ENCODE measurements at places on chromosomes 5 and 9.
A peak's percentile ranks its signal among the peaks of the same experiment; 100 is the strongest.

- DNase-seq: no peak
Measured at GRCh38 chr5:2126512-2126911, 243.8 kb upstream of the IRX4 start.

DNA sequence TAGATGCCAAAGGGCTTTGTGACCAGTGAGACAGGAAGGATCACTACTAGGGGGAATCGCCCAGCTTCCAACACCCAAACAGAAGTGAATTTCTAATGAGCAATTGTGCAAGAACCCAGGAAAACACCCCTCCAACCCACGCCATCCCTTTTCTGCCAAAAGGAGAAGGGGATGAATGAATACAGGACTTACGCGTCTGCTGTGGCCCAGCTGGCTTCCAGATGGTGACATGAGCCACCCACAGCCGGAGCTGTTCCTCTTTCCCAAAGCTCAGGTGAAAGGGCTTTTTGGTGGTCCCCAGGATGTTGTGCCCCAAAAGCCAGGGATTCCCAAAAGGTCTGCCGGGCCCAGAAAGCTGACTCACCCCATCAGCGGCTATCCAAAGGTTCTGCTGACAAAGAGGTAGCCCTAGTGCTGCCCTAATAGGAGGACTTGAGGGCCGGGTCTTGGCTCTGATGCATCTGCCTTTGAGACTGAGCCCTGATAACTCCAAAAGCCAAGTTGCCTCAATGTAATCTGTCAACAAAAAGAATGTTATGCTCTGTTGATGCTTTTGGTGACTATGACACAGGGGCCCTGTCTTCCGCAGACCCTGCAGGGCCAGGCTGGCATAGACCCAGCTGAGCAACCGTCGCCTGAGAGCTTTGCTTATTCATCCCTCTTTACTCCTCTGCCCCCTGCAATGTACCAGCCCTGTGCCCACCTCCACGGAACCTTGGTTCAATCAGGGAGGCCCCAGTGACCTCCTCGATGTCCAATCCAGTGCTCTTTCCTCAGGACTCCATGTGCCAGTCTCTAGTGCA, 14.5 kb downstream of the GSN start:
- DNase-seq: no peak

GRCh38 chr5:16579142-16579847, 37.5 kb downstream of the RETREG1 start:
- no peak for DNase-seq

GRCh38 chr5:58246461-58246944, 213.4 kb downstream of the PLK2 start:
- DNase-seq: no peak

- no peak for DNase-seq
Measured at GRCh38 chr5:150377964-150378694, 20.6 kb downstream of the TCOF1 start.

DNA sequence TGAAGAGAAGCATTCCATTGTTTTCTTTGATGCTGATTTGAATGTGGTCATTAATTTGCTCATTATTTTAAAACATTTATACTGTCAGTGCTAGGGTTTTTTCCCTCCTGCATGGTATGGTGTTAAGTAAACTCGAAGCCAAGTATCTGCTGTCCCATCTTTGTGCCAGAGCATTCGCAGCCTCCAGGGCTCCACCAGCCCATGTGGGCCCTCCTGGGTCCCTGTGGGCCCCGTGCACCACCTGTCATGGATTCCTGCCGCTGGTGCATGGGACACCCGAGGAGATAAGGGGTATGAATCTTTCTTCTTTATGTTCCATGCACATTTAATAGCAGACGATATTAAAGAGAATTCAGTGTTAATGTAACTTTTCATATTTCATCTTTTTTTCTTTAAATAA, 95.1 kb downstream of the TRIO start:
- no peak for DNase-seq

DNA sequence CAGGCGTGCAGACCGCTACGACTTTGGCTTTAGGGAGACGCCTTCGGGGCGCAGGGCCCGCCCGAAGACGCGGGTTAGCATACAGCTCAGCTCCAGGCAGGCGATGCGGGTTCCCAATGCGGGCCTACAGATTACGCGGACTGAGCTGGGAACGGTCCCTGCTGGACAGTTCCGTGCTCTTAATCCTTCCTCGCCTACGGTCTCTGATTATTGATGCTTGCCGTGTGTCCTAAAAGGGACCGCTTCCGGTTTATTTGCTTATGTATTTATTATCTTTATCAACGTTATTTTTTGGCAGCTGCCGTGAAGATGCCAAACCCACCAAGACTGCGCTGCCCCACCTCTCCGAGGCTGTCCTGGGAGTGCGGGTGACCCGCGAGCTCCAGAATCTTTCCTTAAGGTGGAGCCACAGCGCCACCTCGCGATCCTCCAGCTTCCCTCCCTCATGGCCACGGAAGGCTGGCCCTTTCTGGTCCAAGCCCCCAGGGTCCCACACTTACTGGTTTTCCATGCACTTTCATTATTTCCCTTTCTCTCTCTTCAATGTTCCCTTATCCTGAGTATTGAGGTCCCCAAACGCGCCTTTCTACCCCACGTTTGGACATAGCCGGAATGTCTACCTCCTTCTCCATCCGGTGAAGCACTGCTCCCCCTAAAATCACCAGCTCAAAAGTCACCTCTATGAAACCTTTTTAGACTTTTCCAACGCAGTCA, 7.0 kb upstream of the EBF1 start:
- peak; percentile 57 for DNase-seq

DNA sequence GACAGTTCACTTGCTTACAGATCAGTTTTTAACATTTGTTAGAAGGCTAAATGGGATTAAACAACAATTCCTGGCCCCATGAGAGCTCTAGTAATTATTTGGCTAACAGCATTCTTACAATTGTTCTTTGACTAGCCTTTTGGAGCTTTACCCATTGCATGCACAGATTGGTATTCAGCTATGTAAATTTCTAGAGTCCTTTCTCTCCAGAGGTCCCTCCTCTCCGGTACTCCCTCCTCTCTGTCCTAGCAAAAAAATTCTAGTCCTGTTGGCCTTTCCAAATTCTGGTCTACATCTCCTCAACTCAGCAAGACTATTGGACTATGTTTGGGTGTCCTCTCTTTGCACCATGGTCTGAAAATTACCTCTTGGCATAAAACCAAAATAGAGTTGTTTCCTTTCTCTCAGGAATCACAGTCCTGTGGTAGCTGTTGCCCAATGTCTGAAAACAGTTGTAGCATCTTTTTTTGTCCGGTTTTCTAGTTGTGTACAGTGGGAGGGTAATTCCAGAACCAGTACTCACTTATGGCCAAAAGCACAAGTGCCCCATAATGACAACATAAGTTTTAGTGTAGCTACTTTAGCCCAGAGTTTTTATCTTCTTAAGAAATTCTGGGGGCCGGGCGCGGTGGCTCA, 18.1 kb downstream of the SAR1B start:
- DNase-seq: no peak

DNA sequence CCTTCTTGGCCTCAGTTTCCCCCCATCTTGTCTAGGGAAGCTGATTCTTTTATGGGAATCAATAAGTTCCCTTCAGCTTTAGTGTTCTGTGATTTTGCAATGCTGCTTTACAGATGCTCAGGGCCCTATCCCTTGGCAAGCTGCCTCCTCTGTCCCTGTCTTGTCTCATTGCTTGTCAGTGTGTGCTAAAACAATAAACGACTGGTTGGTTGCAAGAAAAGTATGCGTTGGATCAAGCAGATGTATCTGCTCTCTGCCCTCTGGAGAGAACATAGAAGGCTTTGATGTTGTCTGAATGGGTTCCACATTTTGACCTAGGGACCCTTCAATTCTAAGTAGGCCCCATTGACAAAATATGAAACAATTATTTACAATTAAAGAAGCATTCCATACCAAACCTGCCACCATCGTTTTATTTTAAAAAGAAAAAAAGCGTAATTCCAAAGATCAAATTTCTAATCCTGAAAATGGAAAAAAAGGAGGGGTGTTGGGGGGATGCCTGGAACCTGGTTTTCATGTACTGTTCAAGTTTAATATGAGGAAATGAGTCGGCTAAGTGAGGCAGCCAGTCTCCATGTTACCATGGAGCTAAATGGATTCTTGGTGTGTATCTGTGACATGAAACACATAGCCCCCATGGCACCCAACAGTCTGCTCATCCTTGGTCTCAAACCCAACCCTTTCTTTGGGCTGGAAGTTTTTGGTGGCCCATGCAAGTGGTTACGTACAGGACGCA, 31.2 kb upstream of the TARS1 start:
- DNase-seq: no peak

DNA sequence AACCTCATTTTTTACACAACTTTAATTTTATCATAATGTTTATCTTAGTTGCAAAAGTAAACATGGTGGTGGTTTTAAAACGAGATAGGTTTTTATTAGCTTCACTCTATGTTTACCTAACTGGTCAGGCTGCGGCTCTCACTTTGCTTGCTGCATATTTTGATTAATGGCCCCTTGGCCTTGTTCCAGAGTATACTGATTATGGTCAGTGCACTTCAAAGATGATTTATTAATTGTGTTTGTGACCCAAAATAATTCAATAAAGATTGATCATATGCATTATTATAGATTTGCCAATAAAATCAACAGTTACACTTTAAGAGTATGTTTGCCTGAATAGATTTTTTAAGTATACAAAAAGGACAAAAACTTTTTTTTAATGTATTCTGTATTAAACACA, 188.0 kb downstream of the XRCC4 start:
- DNase-seq: no peak

DNA sequence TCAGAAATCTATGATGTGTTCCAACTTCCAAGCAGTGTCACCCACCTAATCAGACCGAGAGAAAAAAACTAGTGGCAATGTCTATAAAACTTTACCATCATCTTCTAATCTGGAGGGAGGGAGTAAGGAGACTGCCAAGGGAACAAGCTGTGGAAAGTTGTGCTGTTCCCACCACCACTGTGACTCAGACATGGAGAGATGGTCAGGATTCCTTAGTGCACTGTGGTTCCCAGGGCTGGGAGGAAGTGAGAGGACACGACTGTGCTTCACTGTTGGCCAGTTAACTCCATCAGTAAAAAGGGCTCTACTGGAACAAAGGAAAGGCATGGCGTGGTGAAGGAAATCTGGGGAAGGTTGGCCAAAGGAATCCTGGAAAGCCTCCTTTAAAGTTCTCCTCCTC, 18.8 kb downstream of the TICAM2 start:
- no peak for DNase-seq

DNA sequence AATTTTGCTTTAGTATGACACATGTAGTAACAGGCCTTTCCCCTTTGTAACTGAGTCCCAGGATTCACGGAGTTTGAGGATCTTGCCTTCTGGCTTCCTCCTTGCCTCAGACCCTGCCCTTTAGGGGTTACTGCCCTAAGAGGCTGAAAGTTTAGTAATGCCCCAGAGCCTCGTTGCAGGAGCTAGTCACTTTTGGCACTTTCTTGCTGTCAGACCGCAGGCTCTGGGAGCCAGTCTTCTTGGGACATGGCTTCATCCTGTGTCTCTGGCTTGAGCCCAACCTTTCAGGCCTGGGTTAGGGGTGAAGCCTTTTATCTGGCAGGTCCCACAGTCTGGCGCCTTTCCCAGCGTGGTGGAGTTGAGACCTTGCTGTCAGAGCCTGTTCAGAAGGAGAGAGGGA, 185.6 kb upstream of the DMRT1 start:
- no peak for DNase-seq

DNA sequence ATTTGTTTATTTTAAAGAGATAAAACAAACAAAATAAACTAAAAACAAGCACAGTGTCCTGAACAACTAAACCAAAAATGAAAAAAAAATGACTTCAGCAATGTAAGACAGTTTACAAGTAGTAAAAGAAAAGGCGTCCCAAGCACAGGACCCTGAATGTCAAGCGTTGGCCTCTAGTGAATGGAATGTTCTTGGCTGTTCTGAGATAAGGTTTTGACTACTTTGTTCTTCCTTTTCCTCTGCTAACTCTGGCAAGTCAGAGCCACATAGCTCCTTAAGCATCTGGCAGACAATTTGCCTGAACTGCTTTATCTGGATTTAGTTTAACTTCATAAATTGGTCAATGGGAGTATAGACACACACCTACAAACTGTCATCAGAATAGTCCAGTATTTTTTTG, 655.2 kb downstream of the ANXA1 start:
- no peak for DNase-seq

DNA sequence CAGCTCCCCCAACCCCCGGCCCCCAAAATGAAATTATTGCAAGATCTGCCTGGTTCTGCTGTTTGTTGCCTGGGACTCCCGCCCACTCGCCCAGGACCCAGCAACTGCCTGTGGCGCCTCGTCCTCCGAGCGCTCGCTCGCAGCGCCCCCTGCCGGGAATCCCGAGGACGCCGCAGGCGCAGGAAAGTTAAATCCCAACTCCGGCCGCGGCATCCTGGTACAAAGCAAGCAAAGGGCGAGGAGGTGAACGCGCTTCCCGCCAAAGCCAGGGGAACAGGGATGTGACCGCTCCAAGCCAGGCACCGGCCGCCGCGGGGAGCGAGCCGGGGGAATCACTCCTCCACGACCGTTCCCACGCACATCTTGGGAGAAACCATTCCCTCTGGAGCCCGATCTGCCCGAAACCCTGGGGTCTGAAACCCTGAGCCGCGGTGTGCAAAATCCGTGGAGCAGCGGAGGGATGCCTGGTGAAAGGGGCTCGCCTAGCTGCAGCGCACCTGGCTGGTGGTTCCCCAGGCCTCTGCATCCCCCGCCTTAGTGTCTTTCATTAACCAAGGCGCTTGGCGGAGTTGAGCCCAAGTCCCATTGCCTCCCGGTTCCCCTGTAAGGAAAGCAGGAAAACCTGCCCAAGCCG, 1.3 kb downstream of the SEMA5A start:
- DNase-seq: peak; percentile 17

DNA sequence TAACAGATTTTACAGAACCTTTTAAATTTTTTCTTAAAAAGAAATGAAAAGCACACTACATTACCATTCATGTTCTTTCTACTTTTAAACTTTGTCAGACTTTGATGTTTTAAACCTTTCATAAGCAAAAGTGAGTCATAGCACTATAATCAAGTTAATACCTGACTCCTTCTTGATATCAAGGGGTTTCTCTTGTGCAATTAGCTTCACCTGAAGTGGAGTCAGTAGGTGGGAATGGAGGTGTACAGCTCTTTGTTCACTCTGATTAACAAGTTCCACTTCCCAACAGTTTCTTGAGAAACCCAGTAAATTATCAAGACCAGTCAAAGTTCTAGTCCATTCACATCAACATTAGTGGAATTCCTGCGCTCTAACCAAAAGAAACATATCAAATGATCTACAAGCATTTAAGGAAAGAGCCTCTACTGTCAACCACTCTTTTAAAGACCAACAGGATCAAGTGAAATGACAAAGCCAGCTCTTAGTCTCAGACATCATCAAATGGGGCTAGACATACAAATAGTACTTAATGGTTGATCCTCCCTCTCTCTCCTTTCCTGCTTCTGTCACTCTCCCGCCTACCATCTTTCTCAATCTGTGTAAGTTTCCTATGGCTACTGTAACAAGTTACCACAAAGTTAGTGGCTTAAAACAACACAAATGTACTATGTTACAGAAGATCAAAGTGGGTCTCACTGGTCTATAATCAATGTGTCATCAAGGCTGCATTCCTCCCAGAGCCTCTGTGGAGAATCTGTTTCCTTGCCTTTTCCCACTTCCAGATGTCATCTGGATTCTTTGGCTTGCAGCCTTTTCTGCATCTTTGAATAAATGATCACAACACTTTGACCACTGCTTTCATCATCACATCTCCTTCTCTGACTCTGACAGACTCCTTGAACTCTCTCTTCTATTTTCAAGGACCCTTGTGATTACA, 68.0 kb downstream of the HINT1 start:
- DNase-seq: no peak

Data from activated CD4-positive, alpha-beta T cell treated with anti-CD3 and anti-CD28 coated beads, Interleukin-2, amount 50 U/mL, for 4 hours (primary cell).